CD4-positive, alpha-beta T cell treated with Interleukin-17A for 4 hours (primary cell): ENCODE measurements at places on chromosomes 5 and 9.

DNA sequence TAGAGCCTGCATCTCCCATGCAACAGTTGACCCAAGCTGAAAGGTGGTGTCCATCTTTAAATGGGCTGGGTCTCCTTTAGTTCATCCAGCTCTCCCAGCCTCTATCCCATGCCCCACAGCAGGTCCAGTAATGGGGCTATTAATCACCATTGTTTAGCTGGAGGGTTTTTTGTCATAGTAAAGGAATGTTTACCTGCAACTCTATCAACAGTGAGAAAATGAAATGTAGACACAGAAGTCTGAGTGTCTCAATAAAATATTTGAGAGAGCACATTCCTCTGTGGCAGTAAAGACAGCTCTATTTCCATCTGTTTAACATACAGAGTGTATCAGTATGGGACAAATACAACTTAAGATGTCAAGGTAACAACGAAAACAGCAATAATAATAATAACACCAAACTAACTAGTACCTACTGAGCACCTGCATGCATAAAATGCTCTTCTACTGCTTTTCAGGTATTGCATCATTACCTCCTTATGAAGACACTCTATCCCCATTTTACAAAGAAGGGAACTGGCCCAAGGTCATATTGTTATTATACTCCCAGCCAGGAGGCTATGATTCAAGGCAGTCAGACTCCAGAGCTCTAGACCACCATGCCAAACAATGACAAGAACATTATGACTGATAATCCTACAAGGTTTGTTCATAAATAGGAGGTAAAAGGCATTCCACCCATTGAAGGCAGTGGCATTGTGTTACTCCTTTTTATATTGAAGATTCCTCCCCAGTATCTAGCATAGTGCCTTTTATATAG is 21.0 kb upstream of the C5orf58 start:
- DNase-seq = no peak

- no peak for DNase-seq
These were observed 249.7 kb downstream of the ENC1 start for GRCh38 chr5:74390822-74391221.

DNA sequence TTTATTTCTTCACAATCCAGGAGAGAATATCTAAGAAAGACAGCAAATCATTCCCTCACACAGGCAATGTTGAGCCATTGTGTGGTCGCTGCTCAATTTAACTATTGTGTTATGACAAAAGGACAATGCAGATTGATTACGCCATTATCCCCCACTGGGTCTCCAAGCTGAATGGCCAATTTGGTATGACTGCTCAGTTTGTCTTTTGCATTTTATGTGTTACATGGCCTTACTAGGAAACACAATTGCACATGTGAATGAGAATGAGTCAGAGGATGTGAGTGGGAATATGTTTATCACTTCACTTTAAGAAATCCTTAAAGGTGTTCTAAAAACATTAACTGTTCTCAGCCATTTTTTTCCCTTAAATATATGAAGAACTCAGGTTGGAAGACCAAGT is 108.3 kb downstream of the FAM174A start:
- DNase-seq = no peak

GRCh38 chr5:60802986-60803385 is 41.1 kb downstream of the ELOVL7 start:
- no peak for DNase-seq

GRCh38 chr9:116628716-116629115 is 58.4 kb upstream of the TRIM32 start:
- DNase-seq = no peak

GRCh38 chr9:21803649-21804048 is 1.2 kb downstream of the MTAP start:
- DNase-seq = no peak

DNA sequence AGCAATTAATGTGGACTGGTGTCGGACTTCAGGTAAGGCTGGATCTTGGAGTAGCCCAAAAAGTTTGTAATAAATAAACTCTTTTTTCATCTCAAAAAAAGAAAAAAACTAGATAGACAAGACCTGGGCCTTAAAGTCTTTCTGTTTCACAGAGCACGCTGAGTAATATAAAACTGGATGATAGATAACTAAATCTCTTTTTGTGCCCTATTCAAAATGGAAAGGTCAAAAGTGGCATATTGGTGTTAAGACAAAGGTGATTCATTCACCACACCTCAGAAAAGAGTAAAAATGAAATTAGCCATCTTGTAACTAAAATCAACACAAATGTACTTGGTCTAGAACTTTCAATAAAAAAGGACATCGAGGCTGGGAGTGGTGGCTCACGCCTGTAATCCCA is 30.3 kb upstream of the RFK start:
- DNase-seq = no peak

- DNase-seq = no peak
These were observed 469.4 kb downstream of the CCDC171 start for GRCh38 chr9:16022228-16022627.

DNA sequence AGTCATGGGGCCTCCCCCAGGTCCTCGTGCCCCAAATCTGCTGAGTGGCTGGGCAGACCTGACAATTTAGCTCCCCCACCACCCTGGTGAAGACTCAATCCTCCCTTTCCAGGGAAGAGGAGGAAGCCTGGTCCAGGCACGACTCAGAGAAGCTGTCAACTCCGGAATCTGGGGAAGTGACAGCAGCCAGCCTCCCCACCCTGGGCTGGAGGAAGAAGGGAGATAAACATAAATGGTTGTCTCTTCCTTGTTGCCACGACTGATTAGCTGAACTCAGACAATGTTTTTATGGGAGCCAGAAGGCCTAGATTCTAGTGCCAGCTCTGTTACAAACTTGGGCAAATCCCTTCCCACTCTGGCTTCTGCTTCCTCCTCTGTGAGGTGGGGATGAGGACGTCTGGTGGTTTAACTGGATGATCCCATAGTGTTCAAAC is 15.4 kb downstream of the CCDC69 start:
- DNase-seq = no peak
